Myocyte (in vitro differentiated cells): ENCODE measurements at places on chromosomes 7 and 10. TPM values are rescaled to one million over a fixed set of nuclear protein-coding genes. Genes with fewer than 3 reads are reported as not detected.

DNA sequence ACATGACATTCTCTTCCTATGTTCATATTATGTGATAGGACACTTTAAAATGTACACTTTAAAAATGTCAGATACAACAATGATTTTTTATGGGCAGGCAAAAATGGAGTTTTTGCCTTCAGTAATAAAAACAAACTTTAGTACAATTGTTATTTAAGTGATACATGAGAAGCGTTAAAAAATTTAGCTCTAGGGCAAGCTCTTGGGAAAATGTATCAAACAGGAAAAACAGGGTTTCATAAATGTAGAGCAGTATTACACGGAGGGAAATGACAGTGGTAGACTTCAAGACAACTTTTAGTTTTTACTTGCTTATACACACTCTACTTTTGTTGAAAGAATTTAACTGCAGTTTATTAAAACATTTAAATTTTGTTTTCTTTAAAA is 1.5 kb downstream of the FHIP2A start:
- DNase-seq = no peak

Gene CPVL
- total RNA-seq = 0.47 and 0.62 TPM in 2 replicates

Gene DEPP1
- 37.4 and 55.5 TPM in 2 replicates for total RNA-seq

DNA sequence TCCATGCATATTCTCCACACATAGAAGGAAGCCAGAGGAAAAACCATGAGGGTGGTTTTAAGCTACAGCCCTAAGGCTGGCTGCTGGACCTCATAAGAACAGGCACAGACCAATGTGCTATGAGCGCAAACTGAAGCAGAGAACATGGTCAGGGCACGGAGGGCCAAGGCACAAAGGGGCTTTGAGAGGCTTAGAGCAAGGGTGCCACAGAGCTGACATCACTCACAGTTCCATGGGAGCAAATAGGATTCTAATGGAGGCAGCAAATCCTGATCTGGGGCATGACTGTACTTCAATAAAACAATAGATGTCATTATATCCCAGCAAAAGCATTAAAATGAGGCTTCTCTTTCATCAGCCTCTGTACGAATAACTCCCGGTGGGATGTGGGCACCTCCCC is 162.4 kb downstream of the COBL start:
- no peak for DNase-seq

DNA sequence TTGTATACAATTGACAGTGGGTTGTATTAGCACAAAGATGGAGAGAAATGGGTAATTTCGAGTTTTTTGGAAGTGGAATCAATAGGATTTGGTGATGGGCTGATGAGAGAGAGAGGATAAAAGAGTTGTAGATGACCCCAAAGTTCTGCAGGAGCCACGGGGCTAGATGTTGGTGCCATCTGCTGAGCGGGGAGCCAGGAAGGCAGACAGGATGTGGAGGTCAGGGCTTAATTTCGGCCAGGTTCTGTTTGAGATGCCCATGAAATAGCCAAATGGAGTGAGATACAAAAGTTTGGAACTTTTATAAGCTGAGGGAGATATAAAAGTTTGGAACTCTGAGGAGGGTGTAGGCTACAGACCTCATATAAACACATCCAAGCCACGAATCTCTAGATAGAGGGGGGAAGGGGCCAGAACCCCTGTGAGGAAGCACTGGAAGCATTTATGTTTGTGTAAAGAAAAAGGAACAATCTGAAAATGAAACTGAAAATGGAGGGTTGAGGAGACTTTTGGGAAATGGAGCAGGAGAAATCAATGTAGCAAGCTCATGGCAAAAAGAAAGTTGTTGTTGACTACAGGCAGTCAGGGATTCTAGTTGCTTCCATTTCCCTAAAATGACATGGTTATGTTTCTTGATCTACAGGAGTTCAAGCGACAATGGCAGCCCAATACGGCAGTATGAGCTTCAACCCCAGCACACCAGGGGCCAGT is 2.2 kb downstream of the GIMAP4 start:
- no peak for DNase-seq

DNA sequence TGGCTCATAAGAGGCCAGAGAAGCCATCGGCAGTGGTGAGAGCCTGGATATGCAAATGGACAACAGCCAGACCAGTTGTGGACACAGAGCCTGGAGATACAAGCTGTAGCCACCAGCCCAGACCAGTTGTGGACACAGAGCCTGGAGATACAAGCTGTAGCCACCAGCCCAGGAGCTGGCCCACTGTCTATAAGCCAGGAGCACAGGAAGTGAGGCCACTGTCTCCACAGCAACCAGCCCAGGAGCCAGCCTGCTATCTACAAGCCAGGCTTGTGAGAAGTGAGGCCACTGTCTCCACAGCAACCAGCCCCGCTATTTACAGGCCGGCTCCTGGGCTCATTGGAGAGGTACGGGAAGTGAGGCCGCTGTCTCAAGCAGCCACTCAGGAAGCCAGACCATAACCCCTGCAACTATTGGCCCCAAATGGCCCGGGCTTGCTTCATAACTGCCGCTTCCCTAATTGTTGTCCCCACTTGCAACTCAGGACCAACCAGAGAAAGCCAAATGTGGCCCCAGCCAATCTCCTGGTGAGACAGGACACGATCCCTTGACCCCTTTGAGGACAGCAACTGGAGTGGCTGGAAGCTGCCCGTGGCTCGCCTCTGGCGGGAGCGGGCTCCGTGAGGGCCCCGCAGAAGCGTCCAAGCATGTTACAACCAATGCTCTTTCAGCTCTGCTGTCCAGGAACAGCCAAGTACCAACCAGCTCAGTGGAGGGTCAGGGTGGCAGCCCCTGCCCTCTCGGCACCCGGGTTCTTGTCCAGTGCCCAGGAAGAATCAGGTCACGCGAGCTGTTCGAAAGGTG is 44.1 kb upstream of the CNPY1 start:
- DNase-seq = peak; percentile 69

GRCh38 chr10:23412223-23412622 is 26.7 kb upstream of the OTUD1 start:
- DNase-seq = peak; percentile 89

DNA sequence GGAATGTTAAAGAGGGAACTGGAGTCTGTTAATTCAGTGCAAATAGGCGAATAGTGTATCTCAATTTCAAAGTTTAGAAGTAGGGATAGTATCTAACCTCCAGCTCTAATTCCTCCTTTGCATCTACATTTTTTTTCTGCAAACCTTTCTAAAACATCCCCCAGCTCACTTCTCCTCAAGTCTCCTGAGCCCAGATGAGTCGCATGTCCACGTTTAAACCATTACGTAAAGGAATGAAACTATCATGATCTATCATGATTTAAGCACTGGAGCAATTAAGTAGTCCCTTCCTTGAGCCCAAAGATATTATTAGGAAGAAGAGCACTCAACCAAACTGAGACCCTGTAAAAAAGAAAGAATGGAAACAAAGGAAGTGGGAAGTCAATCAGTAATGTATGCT is 29.9 kb downstream of the GPR22 start:
- no peak for DNase-seq

DNA sequence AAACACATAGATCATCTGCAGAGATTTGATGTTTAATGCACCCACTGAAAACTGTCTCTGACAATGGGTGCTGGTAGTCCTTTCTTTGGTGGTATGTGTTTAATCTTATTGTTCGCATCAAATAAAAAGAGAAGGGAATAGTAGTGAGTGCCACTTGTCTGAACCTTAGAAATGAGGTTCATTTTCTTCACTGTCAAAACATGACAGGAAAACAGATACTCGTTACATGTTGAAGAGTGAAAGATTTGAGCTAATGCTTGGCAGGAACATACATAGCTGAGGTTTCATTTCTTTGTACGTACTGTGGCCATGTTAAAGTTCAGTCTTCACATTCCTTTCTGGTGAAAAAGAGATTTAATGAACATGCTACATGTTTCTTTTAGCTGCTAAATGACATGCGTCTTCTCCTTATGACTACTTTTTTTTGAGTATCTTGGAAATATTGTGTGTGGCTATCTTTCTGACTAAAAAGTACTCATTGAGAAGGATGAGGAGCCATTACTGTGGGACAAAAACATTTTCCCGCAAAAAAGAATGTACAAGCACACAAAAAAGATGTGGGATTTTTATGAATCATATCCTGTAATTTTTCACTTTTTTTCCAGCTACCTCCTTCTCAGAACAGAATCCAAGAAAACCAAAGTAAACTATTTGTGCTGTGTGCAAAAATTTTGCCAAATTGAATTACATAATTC is 108.0 kb downstream of the TWIST1 start:
- DNase-seq = peak; percentile 41

DNA sequence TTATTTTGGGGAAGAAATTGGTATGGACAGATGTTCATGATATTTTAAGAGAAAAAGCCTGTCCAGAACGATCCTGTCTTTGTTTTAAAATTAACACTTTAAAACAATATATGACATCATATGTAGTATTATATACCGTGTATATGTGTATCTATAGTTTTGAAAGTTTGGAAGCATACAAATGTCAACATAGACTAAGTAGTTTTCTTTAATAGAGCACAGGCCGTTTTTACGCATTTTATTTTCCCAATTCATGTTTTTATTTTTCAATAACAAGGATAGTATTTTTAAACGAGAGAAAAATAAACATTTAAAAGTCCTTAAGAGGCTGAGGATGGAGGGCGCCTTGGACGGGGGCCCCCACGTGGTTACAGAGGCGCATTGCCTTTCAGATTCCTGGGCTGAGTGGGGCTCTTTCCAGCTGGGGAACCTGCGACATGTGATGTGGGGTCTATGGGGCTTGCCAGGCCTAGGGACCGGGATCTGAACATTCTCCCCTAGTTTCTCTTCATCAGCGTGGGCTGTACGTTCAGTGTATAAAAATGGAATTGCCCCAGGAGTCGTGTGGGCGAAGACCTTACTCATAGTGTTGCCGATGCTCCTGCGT is 127.8 kb upstream of the ZNF746 start:
- peak; percentile 78 for DNase-seq

- DNase-seq = peak; percentile 32
These were observed 96.8 kb downstream of the CYTH3 start for GRCh38 chr7:6175645-6176044.

DNA sequence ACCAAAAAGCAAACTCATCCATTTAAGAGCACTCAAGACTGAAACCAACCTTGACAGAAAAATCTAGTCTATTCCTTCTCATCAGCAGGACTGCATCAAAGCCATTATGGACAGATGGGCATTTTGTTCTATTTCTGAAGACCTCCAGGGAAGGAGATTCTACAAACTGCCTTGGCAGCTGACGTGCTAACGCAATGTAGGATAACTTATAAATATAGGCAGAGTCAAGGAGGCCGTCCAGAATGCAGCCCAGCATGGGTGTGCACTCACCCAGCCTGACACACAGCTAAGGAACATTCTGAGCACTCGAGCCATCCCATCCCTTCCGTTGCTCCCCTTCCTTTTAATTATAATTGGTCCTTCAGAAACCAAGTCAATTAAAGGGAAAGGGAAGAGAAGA is 25.3 kb upstream of the NEBL start:
- DNase-seq = no peak

Gene SPDYE3
- not detected in 2 replicates for total RNA-seq

DNA sequence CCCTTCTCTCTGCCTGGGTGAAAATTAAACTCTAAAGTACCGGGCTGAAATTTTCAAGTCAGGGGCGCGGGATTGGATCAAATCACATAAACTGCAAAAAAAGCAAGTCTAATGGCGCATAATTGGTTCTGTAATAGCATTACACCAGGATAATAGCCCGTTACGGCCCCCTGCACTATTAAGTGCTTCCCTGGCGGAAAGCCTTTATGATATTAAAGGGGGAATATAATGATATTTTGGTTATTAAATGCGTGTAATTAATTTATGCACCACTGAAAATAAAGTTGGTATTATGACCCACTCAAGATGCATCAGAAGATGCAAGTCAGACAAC is 744 bp upstream of the DRGX start:
- DNase-seq = no peak

Gene GSTO2
- not detected in 2 replicates for total RNA-seq

- DNase-seq = no peak
These were observed 246.9 kb downstream of the AHR start for GRCh38 chr7:17545348-17545747.

DNA sequence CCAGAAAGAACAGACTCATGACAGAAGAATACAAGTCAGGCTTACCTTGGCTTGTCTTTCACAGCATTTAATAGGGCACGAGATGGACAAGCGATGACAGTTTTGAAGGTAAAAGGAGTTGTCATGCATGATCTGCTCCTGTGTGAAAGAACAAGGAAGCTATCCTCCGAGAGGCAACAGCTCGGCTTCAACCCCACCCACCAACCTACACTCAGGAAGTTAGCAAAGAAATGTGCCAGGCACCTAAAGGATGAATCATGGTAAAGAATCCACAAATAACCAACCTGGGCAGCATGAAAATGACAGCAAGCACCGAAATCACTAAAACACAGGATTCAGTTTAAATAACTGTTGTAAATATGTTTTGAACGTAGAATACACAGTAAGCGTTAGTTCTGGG is 700.2 kb downstream of the TYW1 start:
- DNase-seq = no peak

Gene VWA2
- total RNA-seq = 0.26 and 0.45 TPM in 2 replicates

DNA sequence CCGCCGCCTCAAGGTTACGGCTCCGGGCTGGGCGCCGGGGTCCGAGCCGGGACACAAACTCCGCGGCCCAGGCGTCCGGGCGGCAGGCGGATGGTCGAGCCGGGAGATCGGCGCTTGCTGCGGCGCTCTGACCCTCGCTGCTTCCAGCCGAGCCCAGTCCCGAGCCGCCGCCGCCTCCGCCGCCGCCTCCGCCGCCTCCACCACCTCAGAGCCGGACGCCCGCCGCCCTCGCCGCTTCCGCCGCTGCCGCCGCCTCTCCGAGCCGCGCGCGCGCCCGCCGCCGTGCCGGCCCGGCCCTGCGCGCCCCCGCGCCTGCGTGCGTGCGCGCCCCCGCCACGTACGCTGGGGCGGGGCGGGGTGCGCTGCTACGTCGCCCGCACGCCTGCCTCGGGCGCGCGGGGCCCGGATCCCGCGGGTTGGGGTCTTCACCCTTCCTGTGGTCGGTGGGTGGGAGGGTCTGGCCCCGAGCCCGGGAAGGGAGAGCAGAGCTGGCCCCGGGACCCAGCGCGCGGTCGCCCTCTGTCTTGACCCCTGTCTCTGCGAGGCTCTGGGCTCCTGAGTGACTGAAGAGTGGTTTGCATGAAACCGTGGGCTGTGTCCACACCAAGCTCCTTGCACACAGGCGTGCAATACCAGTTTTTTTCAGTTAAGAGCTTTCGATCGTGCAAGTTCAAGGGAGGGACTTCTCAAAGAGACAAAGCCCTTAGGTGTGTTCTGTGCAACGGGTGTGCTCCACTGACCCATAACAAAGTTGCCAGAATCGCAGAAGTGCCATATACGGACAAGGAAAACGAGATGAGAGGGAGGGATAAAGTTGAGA is at the start of gene SMURF1:
Gene SMURF1, minus strand, starts transcription at position 256 of the 820 bp plus-strand sequence. CDS start 328 bp downstream, outside the sequence.
- DNase-seq = peak; percentile 77

Gene WNT8B
- not detected in 2 replicates for total RNA-seq

- DNase-seq = no peak
These were observed 112.7 kb upstream of the BMPER start for GRCh38 chr7:33792547-33793105.
